NCI-H1694 treated with DMSO at 0.1 percent for 48 hours (cell line): ENCODE measurements at places on chromosomes 11 and 22.

DNA sequence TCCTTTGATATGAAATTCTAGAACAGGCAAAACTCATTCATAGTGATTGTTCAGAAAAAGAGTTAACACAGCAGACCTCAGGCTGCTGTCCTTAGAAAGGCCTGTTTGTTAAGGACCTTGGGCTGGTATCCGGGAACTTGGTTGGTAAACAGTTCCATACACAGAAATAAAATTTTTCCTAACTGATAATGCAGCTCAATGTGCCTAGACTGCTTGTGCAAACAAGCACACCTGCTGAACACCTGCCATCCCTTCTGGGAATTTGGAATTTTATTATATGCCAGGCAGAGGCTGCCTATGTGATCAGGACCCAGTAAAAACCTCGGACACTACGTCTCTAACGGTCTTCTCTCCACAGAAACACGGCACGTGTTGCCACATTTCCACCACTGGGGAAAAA, 11.5 kb downstream of the THAP12 start:
- DNase-seq, result no peak

DNA sequence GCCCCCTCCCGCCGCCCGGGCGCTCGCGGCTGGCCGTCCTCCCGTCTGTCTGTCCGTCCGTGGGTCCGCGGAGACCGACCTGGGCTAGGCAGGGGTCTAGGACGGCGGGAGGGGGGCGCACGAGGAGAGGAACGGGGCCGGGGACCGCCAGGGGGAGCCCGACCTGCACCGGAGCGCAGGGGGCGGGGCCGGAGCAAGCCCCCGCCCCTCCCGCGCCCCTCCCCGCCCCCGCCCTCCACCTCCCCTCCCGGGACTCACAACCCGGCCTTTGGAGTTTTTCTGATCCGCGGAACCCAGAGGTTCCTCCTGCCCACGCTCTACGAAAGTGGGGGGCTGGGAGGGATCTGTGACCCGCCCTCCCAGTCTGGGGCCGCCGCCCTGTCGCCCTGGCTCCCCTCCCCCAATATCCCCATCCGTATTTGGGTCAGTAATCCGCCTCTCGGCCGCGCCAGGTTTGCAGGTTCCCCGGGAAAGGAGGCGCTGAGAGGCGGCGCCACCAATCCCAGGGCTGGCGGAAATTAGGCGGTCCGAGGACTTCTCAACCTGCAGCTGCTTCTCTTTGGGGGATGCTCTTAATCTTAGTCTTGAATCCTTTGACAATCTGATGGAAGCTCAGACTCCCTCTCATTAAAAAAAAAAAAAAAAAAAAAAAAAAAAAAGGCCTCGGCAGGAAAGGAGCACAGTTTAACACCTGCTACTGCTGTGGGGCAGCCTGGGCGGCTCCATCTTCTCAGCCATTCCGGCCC, 925 bp upstream of the KCNJ11 start:
- DNase-seq, result peak; percentile 44

DNA sequence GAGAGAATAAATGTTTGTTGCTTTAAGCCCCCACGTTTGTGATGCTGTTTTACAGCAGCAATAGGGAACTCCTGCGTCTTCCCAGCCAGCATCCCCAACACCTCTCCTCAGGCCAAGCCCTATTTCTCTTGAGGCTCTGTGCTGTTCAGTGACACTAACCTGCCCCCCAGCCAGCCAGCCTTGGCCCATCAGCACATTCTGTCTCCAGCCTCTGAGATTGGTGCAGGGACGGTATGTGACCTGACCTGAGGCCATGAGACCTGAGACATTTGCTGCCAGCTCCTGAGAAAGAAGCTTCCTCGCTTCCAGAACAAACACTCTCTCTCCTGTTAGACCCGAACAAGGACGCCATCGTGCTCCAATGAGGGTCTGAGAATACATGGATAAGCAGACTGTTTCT, 38.5 kb upstream of the SLC35C1 start:
- no peak for DNase-seq

DNA sequence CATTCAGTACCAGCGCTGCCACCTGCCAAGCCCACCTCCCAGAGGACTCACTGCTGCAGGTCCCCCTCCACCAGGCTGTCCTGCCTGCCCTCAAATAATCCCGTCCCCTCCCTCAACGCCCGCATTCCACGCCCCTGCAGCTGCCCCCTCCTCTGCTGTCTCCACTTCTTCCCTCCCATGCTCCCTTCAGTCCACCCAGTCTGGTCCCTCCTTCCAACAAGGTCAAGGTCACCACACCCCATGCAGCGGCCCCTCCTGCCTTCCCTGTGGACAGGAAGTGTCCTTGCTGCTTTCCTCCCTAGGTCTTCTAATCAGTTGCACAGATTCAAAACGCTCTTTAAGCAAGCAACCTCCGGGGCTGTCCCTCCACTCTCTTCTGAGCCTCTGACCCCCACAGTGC, 12.1 kb downstream of the MACROD1 start:
- no peak for DNase-seq

- DNase-seq, result no peak
Measured at GRCh38 chr22:30944986-30945385, 23.6 kb downstream of the MORC2 start.

DNA sequence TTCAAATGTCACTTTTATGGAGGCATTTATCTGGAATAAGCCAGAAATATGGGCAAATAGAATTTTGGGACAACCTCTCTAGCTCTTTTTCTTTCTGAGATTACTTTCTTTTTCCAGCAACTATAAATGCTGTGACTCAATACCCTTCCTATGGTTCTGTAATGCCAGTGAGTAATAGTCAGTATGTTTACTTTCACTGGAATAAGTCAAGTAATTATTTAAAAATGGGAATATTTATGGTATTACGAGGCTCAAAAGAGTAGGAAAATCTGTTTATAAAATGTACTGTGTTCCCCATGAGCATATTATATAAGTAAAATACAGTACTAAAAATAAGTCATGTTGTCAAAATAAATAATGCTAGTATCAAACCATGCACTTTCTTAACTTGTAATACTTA, 750.5 kb downstream of the LUZP2 start:
- no peak for DNase-seq

DNA sequence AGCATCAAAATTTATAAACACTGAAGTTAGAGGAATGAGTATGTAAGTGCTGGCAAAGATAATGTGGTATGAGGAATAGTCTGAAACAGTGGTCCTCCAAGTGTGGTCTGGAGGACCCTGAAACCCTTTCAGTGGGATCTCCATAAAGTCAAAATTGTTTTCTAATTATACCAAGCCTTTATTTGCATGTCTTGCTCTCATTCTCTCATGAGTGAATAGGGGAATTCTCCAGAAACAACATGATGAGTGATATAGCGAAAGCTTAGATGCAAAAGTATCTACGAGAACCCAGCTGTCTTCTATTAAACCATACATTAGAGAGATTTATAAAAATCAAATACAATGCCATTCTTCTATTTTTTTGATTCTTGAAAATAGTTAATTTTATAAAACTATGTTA, 145.0 kb upstream of the RAG2 start:
- DNase-seq, result no peak

DNA sequence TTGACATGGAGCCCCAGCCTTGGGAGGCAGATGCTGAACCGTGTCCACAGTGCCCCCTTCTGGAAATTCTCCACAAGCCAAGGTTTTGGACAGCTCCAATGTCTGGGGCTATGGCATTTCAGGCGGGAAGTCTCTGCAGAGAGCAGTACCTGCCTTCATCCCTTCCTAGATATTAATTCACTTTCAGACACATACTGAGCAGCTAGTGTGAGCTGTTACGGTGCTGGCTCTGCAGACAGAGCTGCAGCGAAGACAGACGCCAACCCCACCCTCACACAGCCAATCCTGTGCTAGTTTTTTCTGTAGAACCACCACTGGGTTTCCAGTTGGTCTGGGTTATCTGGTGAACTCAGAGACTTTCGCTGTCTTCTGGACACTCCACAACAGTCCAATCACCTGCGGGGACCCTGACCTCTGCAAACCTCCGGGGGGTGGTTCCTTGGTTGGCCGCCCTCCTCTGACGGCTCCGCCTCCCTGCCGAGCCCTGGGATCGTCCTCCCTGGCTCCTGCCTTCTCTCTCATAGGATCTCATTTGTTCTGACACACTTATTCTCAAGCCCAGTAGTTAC, 9.1 kb downstream of the LMF2 start:
- peak; percentile 78 for DNase-seq

DNA sequence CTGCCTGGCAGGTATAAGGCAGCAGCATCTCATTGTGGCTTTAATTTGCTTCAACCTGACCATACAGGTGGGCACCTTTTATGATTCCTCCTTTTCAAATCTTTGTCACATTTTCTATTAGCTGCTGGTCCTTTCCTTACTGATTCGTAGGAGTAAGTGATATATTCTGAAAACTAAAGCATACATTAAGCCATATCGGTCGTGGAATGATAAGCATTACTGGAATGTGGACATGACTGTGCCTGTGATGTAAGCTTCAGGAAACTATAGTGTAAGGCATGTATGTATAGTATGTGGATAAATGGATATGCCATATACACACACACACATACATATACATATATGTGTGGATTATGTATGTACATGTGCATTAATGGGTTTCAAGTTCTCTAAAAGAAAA, 20.8 kb downstream of the YPEL1 start:
- DNase-seq, result no peak

DNA sequence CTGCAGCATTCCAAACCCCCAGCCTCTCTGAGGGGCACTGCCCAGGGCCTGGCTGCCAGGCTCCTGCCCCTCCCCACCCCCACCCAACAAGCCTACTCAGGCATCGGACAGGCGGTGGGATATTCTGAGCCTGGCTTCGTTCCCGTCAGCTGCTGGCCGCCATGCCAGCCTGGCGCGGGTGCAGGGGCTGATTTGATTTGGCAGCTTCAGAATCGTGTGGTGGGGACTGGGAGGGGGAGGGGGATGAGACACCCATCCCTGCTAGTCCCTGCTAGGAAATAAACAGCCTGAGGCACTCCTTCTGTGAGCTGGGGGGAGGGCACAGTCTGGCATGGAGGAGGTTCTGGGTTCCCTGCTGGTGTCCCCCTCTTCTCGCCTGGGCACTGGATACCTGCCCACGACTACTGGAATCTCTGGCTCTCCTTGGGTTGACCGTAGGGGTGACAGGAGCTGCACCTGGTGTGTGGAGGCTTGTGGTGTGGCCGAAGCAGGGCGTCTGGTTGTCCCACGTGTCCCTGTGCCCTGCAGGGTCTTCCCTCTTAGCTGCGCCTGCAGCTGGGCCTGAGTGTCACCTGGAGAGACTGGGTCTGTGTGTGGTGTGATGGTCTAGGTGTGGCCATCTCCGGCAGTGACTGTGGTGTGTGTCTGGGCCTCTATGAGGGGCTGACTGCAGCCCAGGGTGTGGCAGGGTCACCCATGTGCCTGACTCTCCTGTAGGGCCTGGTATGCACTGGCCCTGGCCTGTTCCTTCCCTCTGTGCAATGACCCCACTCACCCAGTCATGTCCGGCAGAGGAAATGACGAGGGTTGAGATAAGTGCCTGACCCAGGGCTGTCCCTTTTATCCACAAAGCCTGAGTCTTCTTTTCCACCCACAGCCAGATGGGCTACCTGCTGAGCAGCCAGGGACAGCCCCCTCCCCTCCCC, 42.2 kb downstream of the PDE2A start:
- peak; percentile 88 for DNase-seq

- no peak for DNase-seq
Measured at GRCh38 chr11:103332409-103332808, 223.2 kb downstream of the DYNC2H1 start.

- no peak for DNase-seq
Measured at GRCh38 chr11:60370811-60371298, 7.5 kb upstream of the MS4A7 start.

- DNase-seq, result no peak
Measured at GRCh38 chr22:33327348-33327860, 269.2 kb upstream of the SYN3 start.

GRCh38 chr11:107719557-107720302, 7.9 kb upstream of the SLN start:
- peak; percentile 74 for DNase-seq

GRCh38 chr22:44248926-44249325, 63.8 kb downstream of the SHISAL1 start:
- DNase-seq, result no peak

DNA sequence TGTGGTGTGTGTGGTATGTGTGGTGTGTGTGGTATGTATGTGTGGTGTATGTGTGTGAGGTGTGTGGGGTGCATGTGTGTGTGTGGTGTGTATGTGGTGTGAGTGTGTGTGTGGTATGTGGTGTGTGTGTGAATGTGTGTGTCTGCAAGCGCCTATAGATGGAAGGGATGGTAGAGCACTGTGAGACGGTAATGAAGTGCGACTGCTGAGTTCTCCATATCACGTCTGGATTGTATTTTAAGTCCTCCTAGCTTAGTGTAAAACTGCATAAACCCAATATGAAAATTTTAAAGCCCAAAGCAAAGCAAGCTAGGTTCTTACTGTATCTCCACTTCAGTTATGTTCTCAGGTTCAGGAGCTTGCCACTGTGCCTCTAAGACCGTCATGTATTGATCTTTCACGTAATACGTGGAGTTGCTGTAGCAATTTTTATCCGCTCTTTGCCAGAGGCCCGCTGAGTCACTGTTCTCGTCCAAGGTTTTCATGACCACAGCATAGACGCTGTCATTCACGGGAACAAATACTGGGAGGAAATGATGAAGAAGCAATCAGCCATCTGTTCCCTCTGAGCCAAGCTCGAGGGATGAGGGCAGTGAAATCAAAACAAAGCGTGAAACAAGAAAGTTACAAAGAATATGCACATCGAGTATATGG, 5.5 kb downstream of the PLET1 start:
- peak; percentile 30 for DNase-seq

DNA sequence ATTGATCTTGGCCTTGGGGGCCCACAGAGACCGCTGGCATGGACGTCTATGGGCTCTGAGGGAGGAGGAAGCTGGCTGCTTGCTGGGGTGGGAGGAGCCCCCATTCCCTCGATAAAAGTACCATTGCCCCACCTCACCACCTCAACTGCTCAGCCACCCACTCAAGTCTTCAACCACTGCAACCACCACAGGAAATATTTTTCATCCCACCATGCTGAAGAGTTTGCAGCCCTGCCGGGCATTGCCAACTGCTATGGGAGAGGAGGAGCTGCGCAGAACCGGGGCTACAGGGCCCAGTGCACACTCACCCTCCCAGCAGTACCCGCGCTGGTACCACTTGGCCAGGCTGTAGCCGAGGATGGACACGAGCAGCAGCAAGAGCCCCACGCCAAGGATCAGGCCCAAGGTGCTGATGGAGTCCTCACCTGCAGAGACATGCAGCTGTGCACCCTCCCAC, 29.2 kb downstream of the IL10RA start:
- DNase-seq, result no peak

GRCh38 chr11:120929664-120930154, 94.2 kb upstream of the TBCEL start:
- DNase-seq, result peak; percentile 26
